ENCODE measurements at places on chromosomes 7 and 10.

- peak; percentile 47 for DNase-seq
Measured at GRCh38 chr7:90999989-91000979, 263.9 kb upstream of the FZD1 start.

- DNase-seq: no peak
Measured at GRCh38 chr7:116240024-116240668, 29.8 kb downstream of the TES start.

DNA sequence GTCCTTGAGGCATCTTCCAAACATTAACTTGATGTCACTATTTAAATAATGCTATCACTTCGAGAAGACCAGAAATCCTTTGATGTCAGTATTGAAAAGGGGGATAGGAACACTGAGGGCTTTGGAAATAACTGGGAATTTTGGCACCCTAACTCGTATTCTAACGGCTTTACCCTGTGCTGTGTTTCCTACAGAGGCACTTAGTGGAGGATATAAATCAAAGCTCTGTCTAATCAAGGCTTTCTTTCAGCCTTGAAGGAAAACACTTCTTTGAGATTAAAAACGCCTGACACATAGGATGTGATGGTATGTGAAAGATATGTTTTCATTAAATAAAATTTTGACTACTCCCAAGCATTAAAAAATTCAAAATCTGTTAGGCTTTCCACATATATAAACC lies 62.3 kb downstream of the CREB5 start:
- DNase-seq: no peak

DNA sequence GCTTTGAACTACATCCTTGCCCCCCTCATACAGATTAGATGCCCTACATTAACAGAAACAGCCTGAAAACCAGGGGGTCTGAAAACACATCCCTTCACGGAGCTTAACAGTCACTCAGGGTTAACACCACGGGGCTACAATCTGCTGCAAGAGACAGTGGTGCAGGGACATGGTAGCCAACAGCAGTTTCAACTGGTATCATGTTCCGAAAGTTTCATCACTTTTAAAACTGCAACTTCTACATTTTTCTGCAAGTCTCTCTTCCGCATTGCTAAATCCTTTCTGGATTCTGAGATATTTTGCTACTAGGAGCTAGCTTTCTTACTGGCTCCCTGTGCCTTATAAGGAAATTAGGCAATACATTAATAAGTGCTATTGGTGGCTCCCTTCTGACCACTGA lies 92.6 kb downstream of the JAZF1 start:
- DNase-seq: no peak

- no peak for DNase-seq
Measured at GRCh38 chr10:131682271-131682962, 218.4 kb upstream of the PPP2R2D start.

DNA sequence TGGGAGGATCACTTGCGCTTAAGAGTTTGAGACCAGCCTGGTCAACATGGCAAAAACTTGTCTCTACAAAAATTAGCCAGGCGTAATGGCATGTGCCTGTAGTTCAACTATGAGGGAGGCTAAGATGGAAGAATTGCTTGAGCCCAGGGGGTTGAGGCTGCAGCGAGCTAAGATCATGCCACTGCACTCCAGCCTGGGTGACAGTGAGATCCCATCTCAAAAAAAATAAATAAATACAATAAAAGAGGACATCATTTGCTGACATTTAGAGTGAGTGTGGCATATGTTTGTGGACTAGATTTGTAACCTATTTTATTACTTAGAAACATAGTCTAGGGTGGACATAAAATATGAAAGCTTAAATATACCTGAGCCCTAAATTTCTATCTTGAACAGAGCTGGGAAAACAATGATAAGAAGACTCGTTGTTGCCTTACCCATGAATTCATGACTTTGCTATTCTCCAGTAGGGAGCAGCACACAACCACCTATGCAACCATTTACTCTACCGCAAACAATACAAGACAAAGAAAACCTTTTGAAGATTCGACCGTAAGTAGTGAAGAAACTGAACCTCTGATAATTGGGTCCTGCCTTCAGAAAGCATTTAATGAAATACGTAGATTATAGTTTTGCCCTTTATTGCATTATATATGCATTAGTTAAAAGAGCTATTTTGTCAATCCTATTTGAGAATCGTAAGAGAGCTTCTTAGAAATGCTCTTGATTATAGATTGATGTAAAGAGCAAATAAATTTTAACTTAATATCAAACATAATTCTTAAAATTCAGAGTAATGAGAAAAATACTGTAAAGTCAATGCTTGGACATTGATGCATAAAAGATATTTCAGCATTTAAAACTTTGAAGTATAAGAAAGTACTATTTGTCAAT lies 83.5 kb downstream of the GNAT3 start:
- peak; percentile 71 for DNase-seq

GRCh38 chr10:65394502-65395297 lies 1531.1 kb upstream of the LRRTM3 start:
- peak; percentile 92 for DNase-seq

- DNase-seq: no peak
Measured at GRCh38 chr10:74194545-74194944, 43.5 kb downstream of the ADK start.

DNA sequence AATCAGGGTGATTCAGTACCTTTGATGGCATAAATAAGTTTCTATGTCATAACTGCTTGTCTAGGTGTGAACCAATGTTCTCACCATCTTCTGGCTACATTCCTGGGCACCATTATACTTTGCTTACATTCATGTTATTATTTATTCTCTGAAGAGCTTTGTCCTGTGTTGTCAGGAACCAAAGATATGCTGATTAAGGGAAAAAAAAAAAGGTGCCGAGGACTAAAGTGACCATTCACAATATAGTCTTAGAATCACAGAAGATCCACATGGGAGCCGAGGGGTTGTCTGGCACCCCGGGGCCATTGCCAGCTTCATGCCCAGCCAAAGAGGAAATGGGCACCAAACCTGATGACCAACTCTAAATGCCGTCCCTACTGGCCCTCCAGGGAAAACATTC lies 329.2 kb upstream of the NFE2L3 start:
- no peak for DNase-seq

GRCh38 chr10:72730479-72730878 lies 38.5 kb downstream of the MCU start:
- DNase-seq: no peak

DNA sequence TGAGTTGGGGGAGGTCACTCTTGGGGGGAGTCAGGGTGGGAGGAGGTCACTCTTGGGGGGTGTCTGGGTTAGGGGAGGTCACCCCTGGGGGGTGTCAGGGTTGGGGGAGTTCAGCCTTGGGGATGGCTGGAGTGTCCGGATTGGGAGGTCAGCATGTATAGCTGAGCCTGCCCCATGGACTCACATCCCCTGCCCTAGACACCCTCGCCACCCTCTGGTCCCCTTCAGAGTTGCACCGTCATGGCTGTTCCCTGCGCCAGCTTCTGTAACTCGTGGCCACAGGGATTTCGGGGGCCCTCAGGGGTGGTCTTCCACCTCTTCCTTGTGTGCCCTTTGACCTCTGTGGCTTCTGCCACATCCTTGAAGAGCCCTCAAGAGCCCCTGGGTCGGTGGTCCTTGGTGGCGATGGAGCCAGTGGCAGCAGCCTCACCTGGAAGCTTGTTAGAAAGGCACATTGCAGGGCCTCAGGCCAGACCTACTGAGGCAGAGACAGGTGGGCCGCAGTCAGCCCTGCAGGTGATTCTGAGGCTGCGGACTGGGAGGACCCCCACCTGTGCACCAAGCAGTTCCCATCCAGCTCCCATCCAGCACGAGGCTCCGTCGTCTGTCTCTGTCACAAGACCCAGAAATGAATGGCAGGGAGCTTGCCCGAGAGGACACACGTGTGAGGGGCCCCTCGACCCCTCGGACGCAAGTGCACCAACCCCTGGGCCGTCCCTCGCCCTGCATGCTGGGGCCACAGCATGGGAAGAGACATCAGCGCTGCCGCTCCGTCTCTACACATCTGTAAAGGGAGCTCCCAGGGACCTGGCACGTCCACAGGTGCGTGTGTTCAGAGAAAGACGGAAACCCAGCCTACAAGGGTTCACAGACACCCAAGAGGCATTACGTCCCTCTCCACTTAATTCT lies 44.7 kb upstream of the SUN1 start:
- DNase-seq: no peak

DNA sequence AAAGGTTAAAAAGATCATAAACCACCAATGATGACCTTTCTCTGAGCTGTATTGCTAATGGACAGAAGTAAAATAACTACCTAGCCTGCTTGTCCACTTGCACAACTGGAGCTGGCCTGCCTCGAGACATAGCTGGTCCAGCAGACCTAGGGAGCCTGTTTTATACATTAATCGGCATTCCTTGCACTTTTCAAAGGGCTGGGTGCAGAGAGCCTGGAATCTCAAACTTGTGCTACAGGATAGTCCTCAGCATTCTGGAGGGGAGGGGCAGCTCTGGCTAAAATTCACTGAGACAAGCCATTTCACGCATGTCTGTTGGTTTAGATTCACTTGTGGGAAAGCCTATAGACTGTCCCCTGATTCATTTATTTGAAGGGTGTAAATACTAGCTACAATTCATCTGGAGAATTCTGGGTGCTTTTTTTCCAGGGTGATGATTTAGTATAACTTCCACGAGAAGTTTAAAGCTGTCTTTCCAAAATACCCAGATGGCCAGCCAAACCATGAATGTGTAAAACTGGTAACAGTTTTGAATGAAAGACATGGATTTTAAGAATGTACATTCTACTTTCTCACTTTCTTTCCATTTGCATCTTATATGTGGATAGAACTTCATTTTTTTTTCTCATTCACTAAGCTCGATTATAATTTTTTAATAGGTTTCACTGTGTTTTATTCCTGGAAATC lies 389.4 kb downstream of the KCNMA1 start:
- DNase-seq: no peak

DNA sequence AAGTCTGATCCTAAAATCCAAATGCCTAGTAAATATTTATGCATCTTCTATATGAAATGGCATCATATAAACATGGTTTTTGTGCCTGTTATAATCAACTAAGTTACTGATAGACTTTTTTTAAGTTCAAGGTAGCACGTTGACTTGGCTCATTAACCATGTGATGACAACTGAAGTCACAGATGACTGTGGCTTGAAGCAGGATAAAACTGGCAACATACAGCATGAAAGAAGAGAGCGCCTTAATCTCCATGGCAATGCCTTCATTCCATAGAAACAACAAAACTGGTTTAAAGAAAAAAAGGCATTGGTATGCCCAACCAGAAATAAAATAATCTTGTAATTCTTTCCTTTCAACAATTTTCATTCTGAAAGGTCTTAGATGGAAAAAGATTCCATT lies 188.9 kb upstream of the CDK1 start:
- no peak for DNase-seq

- peak; percentile 48 for DNase-seq
Measured at GRCh38 chr7:137539111-137539715, 195.7 kb upstream of the PTN start.

GRCh38 chr10:103079946-103080345 lies 113.1 kb downstream of the NT5C2 start:
- no peak for DNase-seq

- no peak for DNase-seq
Measured at GRCh38 chr7:142372727-142373126, 114.9 kb upstream of the PRSS58 start.

DNA sequence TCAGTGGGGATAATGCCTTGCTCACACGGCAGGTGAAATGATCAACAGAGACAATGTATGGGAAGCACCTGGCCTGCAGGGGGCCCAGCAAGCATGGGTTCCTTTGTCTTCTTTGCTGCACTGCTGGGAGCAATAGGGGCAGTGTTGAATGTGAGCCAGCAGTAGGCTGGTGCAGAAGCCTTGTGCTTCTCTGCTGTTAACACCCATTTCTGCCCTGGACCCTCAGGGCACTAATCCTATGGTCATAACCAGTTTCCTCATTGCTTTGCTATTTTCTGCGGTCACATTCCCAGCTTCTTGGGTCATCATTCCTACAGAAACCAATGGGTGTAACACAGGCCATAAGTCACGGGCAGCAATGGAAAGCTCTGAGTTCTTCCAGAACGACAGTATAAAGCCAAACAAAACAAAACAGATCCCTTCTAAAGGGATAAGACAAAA lies 10.9 kb upstream of the LGI1 start:
- peak; percentile 96 for DNase-seq

GRCh38 chr7:48933549-48934085 lies 9.3 kb downstream of the CDC14C start:
- no peak for DNase-seq

DNA sequence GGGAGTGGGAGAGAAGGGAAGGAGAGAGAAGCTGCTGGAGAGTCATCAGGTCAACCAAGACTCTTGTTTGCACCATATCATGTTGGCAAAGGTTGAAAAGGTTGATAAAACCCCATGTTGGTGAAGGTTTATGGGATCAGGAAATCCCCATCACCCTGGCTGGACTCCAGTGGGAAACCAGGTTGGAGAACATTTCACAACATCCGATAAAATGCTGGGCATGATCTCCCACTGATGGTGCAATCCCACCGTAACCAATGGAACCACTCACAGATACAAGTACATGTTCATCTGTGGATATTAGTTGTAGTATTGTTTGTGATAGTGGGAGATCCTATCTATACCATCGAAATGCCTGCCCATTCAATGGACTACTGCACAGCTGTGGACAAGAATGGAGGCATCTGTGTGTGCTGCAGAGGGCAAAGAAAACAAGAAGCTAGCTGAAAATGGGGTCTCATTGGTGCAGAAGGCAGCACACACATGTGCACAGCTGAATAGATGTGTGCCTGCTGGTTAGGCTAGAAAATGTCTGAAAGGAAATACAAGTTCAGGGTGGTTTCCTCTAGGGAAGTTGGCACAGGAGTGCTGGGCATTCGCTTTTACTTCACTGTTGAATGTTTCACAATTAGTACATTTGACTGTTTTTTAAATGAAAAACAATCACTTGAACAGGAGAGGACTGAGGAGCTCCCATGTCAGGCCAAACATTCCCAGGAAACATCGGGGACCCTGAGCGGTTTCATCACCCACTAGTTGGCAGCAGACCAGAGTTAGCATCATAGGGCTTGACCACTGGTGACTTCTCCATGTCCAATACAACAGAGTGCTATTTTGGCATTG lies 80.4 kb upstream of the MGMT start:
- no peak for DNase-seq

DNA sequence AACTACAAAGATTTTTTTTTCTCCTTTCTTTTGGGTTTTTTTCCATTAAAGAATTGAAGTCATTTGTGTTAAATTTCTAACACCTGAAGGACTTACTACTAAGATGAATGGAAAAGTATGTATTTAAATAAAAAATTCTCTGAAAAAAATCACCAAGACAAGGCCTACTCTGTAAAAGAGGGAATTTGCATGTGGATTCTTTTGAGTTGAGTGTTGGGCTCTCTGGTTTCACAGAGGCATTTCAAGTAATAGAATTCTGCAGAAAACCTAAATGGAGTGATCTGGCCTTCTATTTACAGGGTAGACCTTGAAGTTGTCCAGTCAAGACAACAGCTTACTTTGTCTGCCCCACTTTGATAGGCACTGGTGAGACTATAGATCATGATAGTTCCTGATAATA lies 4.1 kb downstream of the LRRC17 start:
- peak; percentile 59 for DNase-seq

GRCh38 chr7:43560742-43561330 lies 22.1 kb upstream of the STK17A start:
- DNase-seq: no peak
